ENCODE measurements at places on chromosomes 6 and 20.

DNA sequence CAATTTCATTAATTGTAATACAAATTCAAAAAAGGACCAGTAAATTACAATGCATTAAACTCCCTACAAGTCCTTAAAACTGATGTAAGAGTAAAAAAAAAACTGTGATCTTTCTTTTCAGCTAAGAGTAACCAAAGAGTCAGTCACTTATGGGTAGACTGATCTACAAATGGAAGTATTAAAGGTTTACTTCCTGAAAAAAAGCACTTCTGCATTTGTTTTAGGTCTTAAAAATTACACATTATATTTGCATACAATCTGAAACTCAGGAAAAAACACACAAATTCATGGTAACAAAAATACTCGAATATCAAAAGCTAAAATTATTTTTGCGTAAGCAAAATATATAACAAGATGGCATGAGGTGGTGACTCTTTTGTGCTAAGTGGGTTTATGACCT, 23.5 kb downstream of the USP49 start:
- DNase-seq: no peak

GRCh38 chr6:26545627-26546026, 7.5 kb downstream of the HMGN4 start:
- DNase-seq: no peak

DNA sequence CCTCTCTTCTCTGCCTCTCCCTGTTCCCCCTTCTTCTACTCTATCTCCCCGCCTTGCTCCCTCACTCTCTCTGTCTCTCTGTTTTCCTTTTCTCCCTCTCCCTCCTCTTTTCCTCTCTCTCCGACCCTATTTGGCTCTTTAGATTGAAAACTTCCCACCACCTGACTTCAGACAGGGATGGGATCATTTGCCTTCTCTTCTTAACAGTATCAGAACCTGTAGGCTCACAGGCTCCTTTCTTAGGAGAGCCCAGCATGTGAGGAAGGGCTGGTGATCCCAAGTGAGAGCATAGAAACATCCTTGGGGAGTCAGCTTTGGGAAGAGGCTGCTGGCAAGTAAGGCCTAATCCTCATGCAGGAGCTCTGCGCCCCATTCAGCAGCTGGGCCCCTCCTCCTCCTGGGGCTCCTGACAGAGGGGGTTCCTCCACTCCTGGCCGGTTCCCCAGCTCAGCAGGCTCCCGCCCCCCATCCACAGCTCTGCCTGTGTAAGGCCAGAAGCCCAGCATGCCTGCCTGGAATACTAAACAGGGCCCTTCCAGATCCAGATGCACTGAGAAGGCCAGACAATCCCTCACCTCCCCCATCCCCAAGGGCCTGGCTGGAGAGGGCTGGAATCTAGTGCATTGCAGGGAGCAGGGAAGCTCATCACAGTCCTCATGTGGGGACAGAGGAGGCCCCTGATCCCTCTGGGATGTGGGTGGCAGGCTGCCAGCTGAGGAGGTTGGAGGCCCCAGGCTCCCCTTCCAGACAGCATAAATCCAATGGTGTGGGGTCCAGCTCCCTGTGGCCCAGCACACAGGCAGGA, 93.4 kb downstream of the PTPRT start:
- DNase-seq: no peak

- DNase-seq: no peak
Observed at GRCh38 chr6:15839969-15840541, 177.2 kb upstream of the DTNBP1 start.

- DNase-seq: no peak
Observed at GRCh38 chr6:7461416-7461815, 71.8 kb downstream of the RIOK1 start.

GRCh38 chr20:53891306-53891894, 179.0 kb downstream of the BCAS1 start:
- DNase-seq: no peak

GRCh38 chr6:168025831-168026710, 28.6 kb downstream of the KIF25 start:
- no peak for DNase-seq
